ENCODE measurements at places on chromosomes 12 and 14.

DNA sequence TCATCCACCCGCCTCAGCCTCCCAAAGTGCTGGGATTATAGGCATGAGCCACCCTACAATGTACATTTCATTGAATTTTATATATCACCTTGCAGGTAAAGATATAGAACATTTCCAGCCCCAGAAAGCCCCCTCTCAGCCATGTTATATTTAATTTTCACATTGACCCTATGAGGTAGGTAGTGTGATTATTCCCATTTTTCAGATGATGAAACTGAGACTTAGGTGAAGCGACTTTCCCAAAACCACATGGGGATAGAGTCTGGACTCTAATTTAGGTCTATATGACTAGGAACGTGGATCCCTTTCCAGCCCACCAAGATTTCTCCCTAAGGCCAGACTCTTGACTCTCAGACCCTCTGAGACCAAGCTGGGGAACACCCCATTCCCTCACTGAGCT, 15.7 kb upstream of the POP5 start:
- DNase-seq: no peak

DNA sequence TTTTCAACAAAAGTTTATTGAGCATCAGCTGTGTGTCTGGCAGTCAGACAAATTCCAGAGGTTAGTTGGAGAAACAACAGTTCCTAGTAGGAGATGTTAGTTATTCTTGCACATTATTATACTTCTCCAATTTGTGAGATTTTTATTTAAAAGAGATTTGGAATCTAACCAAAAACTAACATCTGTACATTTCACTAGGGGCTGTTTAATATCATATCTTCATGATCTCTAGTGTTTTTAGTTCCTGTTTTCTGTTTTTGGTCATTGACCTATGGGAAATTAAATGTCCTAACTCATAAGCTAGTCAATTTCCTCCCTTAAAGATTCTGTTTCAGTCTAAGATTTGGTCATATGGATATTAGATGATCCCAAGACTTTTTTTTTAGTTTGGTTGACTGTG, 34.1 kb upstream of the KLHDC2 start:
- no peak for DNase-seq

GRCh38 chr12:52087961-52088820, 8.7 kb downstream of the SMIM41 start:
- no peak for DNase-seq

- DNase-seq: no peak
Measured at GRCh38 chr12:96327889-96328288, 72.3 kb downstream of the CDK17 start.

DNA sequence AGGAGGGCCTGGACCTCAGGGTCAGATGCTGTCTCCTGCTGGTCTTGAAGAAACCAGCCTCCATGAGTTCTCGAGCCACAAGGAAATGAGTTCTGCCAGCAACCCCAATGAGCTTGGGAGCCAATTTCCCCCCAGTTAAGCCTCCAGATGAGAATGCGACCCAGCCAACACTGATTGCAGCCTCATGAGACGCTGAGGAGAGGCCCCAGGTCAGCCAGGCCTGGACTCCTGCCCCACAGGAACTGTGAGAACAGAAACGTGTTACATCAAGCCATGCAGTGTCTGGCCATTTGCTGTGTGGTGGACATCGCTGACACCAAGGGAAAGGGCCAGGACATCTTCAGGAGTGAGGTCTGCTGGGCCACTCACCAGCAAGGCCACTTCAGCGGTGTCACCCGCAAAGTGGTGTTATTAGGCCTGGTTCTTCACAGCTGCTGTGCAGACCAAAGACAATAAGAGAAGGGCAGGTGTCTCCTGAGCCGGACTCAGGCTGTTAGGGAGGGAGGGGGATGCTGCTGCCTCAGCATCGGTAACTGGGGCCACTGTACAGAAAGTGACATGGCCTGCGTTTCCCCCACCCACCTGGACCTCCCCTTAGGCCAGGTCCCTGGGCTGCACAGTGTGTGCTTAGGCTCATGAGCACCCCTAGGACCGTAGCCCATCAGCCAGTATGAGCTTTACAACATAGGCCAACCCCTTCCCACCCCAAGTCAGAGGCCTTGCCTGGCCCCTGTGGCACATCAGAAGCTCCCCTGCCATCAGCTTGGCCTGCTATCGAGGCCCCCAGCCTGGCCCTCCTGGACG, 272.4 kb upstream of the RTL1 start:
- no peak for DNase-seq

DNA sequence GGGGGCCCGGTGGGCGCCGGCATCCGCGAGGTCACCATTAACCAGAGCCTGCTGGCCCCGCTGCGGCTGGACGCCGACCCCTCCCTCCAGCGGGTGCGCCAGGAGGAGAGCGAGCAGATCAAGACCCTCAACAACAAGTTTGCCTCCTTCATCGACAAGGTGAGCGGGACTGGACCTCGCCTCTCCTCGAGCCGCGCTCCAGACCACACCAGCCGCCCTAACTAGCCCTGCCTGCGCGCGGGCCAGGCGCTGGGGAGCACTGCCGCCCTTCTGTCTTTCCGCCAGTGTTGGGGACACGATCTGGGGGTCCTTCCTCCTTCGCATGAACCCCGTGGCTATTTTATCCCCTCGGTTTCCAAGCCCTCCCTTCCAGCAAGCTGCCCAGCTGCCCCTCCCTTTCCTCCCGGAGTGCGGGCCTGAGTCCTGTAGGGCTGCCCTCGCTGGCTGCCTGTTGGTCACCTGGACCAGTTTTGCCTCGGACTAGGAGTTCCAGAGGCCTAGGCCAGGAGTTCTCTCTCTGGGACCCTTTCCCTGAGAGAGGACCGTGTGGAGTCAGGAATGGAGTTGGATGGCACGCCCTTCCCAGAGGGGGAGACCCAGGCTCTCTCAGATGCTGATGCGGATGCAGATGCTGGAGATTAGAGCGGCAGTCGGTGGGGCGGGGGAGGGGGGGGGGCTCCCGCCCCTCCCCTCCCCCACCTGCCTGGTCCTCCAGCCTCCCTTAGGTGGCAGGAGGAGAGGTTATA, 592 bp downstream of the KRT7 start:
- no peak for DNase-seq

DNA sequence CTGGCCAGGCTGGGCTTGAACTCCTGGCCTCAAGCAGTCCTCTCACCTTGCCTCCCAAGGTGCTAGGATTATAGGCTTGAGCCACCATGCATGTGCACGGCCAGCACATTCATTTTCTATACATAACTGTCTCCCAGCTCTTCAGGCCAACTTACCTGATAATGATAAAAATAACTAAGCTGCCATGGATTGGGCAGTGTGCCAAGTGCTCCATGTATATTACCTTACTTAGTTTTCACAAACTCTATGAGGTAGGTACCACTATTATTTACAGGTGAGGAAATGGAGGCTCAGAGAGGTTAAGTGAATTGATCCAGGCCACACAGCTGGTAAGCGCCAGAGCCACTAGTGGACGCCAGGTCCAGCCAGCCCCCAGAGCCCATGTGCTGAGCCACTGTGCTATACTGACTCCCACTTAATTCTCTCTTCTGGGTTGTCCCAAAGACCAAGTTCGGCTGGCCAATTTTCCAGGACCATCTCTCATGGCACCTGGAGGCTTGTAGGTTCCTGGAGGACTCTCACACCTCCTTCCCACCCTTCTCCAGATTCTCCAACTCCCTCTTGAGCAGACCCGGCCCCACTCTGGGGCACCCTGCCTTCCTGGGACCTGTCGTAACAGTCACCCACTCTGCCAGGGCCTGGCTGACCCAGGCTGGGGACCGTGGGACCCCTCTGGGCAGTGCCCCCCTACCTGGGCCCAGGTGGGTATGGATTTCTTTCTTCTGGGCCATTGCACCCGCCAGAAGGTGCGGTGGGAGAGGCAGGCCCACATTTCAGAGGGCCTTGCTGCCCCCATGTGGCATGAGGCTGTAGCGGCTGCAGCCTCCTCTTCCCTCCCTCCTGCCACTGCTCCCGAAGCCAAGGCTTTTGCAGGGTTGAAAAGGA, 30.2 kb upstream of the CIPC start:
- DNase-seq: peak; percentile 17

DNA sequence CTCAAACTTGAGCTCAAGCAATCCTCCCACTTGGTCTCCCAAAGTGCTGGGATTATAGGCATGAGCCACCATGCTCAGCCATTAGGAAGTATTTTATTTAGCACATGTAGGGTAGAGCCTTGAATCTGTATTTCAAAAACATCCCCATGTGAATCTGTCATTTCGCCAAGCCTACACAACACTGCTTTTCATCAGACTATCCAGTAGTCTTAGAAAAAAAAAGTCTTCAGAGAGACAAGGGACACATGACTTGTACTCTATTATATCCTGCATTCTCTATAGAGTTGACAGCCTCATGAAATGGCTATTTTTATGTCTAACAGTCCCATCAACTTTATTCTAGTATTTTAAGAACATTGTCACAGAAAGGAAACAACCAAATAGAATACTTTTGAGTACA, 35.4 kb downstream of the TM7SF3 start:
- DNase-seq: no peak

DNA sequence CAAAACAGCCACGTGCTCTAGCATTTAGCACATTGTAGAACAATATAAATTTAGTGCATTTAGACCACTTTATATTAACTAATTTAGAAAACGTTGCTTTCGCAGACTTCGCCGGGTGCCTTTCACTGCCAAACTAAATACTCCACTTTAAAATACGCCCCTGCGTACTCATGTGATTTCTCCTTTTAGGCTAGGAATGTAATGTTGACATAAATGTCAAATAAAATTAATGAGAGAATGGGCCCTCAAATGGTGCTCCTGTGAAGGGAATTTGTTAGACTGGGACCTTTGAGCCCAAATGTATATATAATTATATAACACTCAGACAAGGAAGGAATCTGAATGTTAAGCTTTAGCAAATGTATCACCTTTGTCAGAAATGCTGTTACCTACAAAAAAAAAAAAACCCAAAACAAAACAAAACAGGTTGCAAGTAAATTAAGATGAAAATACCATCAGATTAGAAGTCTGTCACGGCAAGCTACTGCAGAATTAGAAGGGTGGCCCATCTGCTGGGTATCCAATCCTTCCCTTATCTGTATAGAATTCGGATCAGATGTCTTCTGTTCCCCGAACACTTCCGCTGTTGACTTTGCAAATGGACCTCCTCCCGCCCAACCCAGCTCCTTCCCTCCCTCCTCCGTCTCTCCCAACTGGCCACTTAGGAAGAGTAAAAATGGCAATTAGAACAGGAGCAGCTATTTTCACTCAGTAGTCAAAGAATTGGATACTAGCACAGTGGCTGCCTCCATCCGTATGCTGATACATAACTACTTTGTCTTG, 159.3 kb upstream of the FOXN3 start:
- no peak for DNase-seq

- DNase-seq: no peak
Measured at GRCh38 chr14:103699901-103700752, 15.1 kb downstream of the XRCC3 start.

GRCh38 chr12:101792046-101792931, 38.5 kb downstream of the GNPTAB start:
- no peak for DNase-seq

DNA sequence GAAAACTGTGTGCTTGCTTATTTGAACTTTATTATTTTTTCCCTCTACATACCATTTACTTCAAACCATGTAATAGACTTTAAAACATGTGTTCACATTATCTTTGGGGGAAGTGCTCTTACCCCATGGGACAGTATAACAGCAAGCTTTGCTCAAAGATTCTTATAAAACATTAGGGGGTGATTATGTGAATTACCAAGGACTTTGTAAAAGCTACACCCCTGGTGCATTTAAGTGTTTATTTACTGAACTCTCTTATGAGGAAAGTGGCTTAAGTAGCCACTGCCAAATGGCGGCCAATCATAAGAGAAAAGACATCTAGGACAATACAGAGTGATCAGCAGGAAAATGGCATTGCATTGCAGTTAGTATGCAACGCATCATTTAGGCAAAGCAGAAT, 70.3 kb downstream of the CAPZA3 start:
- DNase-seq: no peak

- DNase-seq: no peak
Measured at GRCh38 chr14:68665792-68666204, 127.1 kb downstream of the ZFP36L1 start.

GRCh38 chr14:104530646-104531045, 48.9 kb upstream of the C14orf180 start:
- no peak for DNase-seq

DNA sequence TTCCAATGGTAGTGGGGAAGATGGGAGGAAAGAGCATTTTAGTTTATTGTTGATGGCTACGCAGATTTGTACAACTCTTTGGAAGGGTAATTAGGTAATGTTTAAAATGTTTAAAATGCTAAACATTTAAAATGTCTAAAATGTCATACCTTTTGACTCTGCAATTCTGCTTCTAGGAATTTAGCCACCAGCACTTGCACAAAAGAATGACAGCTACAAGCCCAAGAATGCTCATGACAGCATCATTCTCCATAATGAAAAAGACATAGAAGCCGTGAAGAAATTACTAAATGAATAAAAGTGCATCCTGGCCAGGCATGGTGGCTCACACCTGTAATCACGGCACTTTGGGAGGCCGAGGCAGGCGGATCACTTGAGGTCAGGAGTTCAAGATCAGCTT, 19.9 kb upstream of the DYNC1H1 start:
- DNase-seq: no peak

DNA sequence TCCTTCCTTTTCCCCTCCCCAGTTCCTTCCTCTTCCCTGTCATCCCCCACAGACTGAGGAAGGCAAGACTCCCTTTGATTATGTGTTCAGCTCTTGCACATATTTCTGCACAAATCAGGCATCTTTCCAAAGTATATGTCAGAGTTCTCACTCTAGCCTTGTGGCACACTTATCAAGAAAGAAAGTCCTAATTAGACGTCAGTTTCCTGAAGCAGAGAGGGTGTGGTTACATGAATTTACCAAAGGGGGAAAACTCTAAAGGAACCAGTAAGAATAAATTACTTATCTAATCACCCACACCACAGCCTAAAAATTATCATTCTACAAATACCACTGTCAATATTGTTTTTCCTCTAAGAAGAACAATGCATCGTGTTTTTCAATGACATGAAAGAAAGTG, 120.7 kb upstream of the GRIP1 start:
- DNase-seq: no peak

- no peak for DNase-seq
Measured at GRCh38 chr14:80638620-80639515, 302.7 kb downstream of the CEP128 start.

DNA sequence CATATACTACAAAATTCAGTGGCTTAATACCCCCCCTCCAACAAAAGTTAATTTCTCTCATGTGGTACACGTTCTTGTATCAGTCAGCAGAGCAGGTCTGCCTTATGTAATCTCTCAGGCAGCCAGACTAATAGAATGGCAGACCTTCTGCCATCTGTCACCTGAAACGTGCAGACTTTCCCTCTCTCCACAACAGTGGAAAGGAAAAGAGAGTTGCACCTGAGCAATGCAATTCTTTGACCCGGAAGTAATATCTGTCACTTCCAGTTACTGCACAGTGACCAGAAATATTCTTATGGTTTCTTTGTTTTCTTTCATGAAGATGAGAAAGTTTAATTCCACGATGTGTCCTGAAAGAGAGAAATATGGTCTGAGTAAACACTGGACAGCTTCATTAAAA, 14.4 kb downstream of the KERA start:
- no peak for DNase-seq

Measured in central memory CD8-positive, alpha-beta T cell (primary cell).